Stimulated activated naive B cell treated with anti-CD40 and anti-IgM and Interleukin-4, amounts not matched to agents 10 μg/mL and 1 μg/mL and 100 μg/mL, for 72 hours (primary cell): ENCODE measurements at places on chromosomes 7 and 10.

GRCh38 chr10:131874991-131875451 is 25.8 kb upstream of the PPP2R2D start:
- peak; percentile 70 for DNase-seq

DNA sequence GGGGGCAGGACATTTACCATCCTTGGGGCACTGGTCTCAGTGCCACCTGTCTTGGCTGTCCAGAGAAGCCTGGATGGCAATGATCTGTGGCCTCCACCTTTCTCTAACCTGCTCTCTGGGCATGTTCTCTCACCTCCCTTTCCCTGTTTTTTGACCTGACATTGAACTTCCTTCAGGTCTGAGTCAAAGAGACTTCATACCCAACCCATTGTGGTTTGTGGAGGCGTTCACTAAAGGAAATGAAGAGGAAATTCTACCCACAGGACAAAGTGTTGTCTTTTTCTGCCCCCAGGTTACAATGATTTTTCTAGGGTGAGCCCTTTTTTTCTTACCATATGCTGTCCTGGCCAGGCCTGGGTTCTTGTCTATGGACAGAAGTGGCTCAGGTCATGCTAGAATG is 76.6 kb downstream of the CYP26A1 start:
- DNase-seq, result no peak

DNA sequence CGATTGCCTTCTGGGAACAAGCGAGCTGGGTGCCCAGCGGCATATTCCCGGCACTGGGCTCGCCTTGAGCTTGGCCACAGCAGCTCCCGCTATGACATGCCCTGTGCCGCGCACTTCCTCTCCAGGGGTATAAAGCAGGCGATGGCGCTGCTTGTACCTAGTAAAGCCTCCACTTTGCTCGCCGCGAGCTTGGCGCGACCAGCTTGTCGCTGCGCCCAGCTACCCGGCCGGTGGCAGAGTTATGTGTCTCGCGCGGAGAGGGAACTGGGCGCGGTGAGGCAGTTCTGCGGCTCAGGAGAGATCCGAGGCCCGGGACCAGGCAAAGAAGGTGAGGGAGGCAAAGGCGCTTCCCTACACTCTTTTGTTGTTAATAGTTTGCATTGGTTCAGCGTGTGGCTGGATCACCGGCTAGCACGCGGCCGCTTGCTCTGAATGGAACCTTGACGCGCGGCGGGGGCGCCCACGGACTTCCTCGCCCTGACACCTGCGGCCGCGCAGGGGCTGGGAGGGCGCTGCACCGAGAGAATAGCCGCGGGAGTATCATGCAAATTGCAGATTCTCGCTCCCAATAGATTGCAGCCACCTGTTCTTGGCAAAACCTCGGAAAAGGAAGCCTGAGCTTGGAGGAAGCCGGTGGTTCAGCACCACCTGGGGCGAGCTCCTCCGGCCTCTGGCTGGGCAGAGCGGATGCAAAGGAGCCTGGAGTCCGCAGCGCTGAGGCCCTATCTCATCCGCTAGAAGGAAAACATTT is 3.0 kb upstream of the BUB3 start:
- DNase-seq, result no peak

DNA sequence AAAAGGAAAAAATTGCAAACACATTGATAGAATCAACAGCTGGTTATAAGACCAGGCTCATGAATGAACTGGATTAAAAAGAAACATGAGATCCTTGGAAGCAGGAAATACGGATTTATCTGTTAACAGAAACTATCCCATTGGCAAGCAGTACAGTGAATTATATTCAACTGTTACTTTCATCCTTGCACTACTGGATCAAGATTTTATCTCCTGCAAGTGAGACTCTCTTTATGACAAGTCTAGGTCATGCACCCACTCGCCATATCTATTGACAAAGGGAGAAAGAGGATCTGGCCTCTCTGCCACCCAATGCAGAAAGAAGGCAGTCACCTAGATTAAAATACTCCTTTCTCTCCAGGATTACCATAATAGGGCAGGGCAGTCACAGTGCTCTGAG is 41.4 kb downstream of the CSTF2T start:
- DNase-seq, result no peak

- DNase-seq, result no peak
Measured at GRCh38 chr7:150820578-150821198, 20.1 kb downstream of the TMEM176A start.

DNA sequence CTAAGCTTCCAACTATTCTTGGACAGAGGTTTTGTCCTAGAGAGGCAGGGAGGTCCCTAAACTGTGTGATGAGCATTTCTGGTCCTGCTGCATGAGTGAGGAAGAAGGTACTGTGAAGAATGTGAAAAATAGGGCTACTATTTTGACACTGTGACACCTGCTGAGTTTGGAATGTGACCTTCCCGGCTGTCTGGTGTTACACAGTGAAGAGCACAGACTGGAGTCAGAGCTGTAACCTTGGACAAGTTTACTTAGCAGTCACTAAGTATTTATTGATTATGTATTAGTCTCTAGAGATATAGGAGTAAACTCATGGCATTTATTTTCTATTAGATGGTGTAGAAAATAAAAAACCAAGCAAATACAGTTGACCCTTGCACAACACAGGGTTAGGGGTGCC is 12.3 kb downstream of the GOLGA7B start:
- DNase-seq, result no peak

DNA sequence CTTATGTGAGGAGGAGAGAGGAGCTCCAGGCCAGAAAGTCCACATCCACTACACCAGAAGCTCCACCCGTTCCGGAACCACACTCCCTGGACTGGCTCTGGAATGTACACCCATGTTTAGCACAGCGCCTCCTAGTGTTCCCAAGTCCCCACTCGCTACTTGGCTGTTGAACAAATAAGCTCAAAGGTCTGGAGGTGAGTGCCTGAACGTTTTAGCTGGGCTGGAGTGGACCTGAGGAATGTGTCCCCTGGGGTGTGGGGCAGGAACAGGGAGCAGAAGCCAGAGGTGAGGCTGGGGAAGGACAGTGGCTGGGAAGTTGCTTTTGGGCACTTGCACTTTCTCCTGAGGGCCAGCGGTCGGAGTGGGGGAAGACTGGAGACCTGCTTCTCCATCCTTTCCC is 164.1 kb upstream of the CDCA7L start:
- no peak for DNase-seq

GRCh38 chr10:33547976-33548375 is 213.5 kb upstream of the NRP1 start:
- DNase-seq, result no peak

DNA sequence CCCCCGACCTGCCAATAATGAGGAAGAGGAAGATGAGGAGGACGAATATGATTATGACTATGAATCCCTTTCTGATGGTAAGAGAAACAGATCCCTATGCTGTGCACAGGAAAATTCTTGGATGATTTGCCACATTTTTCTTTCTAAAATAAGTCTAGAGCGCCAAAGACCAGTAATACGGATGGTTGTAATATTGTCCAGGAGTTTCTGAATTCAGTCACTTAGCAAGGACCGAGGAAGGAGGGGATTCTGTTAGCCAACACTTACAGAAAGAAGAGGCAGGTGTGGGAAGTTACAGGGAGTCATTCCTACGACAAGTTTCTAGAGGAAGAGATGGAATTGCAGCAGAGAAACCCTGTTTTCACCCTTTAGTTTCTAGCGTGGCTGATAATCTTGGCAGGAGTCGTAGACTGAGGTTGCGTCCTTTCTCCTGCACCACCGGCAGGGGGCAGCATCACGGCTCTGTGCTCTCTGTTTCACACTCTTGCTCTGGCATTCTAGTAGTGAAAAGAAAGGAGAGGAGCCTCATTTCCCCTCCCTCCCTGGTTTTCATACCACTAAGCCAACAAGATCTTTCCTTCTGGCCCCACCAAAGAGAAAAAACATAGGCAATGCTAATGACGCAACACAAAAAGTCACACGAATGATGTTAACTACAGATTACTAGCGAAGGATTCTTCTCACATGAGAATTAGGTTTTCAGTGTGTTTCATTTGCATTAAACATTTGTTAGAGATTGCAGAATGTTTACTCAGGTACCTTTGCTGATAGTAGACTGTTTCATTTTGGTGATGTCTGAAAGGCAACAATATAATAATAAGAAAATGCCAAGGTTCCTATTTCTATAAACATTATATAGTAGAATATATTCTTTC is 82.7 kb downstream of the NOC3L start:
- peak; percentile 20 for DNase-seq

DNA sequence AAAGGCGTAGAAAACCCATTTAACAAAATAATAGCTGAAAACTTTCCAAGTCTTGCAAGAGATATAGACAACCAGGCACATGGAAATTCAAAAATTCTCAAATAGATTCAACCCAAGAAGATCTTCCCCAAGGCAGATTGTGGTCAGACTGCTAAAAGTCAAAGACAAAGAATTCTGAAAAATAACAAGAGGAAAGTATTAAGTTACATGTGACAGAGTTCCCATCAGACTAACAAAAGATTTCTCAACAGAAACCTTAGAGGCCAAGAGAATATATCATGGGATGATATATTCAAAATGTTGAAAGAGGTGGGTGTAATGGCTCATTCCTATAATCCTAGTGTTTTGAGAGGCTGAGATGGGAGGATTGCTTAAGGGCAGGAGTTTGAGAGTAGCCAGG is 59.8 kb downstream of the TMEM178B start:
- no peak for DNase-seq

GRCh38 chr7:131546583-131547141 is 9.8 kb downstream of the PODXL start:
- DNase-seq, result peak; percentile 17

GRCh38 chr10:21174715-21175495 is 277.8 kb upstream of the NEBL start:
- DNase-seq, result no peak

DNA sequence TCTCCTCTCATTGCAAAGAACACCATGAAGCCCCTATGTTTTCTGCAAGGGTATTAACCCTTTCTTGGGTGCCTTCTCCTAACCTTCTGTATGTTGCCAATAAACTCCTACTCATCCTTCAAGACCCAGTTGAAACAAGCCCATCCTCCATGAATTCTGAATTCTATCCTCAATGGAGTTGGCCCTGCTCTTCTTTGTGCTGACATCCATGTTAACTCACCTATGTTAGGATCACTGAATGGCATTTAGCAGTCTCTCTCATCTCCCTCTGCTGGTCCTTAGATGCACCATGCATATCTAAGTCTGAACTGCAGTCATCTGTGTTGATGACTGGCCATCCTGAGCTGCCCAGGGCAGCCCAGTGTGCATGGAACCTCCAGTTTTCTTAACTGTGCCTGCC is 129.8 kb downstream of the BUB3 start:
- DNase-seq, result no peak

- no peak for DNase-seq
Measured at GRCh38 chr10:12388671-12389070, 39.3 kb downstream of the CAMK1D start.

DNA sequence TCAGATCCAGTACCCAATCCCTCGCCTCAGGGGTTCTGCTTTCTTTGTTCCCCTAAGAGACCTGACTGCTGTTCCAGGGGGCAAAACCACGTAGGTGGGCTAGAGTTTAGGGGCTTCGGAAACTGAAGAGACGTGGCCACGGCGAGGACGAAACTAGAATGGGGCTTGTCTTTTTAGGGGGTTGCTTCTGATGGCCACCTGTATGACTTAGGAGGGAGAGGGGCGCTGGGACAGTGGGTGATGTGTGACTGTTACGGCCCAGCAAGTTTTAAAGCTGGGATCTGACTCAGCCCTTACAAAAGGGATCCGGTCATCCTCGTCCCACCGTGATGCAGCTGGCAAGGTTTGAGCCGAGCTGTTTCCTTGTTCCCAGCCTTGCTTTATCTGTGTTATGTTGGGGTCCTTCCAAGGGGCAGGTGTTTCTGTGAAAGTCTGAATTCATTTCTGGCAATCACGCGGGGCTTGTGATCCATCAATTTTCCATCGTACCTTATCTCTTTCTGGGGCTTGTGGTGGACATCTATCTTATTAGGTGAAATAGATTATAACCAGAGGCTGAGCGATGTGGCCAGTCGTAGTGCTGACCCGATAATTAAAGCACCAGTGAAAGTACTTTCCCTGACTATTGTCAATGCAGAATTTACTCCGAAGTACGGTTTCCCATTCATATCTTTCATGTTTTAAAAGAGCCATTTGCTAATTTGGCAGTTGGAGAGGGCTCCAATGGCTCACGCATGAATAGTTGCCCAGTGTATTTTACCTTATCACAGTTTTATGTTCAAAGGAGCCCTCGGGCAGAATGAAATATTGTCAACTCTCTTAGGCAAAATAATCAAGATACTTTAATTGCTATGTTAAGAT is 830 bp downstream of the MET start:
- no peak for DNase-seq

- DNase-seq, result no peak
Measured at GRCh38 chr7:117825132-117825531, 48.1 kb downstream of the CTTNBP2 start.

GRCh38 chr7:135210888-135211178 is 493 bp downstream of the WDR91 start:
- no peak for DNase-seq

DNA sequence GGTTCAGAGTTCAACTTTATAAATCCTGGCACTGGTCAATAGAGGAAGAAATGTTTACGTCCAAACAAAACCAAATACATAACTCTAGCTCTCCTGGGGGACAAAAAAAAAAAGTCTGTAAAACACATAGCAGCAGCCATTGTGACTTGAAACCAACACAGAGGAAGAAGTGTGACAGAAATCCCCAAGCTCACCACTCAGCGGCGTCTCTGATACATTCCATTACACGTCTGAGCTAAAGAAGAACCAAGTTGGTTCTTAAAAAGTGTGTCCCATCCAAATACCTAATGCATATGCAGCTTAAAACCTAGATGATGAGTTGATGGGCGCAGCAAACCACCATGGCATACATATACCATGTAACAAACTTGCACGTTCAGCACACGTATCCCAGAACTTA is 58.3 kb upstream of the NANOS1 start:
- no peak for DNase-seq

DNA sequence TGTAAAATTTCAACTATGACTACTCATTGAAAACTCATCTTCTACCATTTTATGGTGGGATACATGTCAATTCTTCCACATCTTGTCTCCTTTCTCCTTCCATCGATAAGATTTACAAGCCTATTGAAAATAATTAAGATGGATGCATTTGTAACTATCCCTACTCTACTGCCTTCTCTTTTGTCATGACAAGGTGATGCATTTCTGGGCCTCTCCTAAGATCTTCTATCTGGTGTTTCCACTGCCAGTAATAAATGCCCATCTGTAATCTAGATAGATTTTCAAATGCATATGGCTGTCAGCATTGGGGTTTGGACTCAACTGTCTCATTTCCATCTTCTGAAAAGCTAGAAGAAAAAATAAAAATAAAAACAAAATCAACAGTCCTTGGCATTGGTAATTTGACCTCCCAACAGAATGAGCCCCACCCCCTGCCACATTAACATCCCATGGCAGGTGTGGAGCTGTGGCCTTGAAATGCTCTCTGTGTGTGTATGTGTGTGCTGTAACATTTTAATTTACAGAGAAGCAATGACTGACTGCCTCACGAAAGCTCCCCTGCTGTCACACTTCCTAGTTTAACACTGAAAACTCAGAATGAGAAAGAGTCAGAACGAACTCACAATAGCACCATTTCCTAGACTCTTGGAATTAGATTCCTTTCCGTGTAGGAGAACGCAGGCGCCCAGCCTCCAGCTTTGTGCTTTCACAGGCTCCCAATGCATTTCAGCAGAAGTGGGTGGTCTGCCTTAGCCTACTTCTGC is 74.2 kb downstream of the RHOBTB1 start:
- DNase-seq, result no peak
